Retinal pigment epithelial cell (primary cell): ENCODE measurements at places on chromosomes 7 and 10.

GRCh38 chr7:122942765-122943164 lies 52.7 kb downstream of the TAS2R16 start:
- no peak for DNase-seq

- peak; percentile 22 for DNase-seq
Observed at GRCh38 chr10:67697724-67698131, 1.7 kb upstream of the CTNNA3 start.

DNA sequence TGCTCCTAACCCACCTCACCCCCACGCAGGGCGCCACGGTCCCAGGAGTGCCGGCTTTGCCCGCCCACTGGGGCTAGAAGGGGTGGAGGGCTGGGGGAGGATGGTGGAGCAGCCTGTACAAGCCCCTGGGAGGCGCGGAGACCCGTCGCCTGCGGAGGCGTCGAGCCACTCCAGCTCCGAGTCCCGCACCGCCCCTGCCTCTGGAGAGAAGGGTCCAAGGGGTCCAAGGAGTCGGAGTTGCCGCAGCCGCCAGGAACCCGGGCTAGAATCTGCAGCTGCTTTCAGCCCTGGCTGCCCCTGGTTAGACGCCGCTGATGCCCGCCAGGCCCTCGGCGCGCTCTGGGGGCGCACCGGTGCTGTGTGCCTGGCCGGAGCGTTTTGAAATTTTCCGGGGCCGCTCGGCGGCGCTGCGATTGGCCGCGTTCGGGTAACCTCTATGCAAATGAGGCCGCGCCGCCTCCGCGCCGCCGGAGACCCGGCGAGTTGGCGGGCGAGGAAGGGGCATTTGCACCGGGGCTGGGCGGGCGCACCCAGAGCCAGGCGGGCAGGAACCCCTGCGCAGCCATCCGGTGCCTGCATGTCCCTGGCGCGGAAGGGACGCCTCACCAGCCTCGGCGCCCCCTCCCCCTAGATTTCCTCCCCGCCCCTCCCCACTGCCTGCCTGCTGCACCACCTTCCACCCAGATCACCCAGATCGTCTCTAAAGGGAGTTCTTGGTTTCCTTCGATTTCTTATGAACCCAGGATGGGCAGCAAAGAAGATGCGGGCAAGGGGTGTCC lies at the start of gene HMX2:
Gene HMX2, plus strand, starts transcription at position 502 of the 779 bp plus-strand sequence. Its CDS starts 243 bp downstream, at position 745.
- DNase-seq = no peak

DNA sequence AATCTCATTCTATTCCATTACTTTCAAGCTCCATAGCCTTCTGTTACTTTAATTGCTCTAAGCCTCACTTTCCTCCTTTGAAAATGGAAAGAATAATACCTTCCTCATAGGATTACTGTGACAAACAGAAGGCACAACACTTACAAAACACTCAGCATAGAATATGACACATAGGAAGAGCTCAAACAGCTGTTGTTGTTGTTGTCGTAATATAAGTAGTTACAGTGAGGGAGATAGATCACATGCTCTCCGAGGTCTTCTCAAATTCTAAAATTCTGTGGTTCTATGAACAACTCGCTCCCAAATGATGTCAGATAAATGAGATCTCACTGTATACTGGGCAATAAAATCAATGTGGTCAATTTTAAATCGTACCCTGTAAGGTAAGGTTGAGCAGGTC lies 1049.3 kb upstream of the C7orf33 start:
- no peak for DNase-seq

DNA sequence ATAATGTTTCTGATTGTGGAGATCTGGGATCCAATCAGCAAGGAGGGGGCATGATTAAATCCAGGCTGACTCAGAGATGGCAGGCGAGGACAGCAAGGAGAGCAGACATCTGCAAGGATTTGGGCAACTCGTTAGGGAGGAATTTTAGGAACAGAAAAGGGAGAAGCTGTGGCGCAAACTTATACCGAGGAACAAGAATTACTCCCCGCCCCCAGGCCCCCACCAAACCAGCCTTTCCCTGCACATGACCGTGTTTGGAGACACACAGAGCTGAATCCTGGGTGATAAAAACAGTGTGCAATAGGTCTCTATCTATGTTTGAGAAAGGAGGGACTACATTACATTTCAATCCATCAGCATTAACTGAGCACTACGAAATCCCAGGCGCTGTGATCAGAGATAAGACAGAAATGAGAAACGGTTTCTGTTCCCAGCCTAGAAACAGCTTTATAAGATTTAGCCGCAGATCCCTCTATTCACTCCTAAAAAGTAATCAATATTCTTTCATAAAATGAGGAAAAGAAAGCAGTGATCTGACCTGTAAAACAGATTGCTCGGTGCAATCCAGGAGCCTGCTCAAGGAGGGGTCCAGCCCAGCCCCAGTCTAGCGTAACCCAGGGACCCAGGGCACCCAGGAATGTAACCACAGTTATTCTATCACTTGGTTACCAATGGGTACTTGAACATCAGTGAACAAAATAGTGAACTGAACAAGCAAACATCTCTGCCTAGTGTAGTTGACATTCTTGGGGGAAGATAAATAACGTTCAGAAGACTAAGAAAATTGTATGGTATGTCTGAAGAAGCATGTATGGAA lies 37.2 kb upstream of the RAPGEF5 start:
- DNase-seq = no peak

GRCh38 chr7:66258409-66258808 lies 53.3 kb downstream of the TPST1 start:
- no peak for DNase-seq

- peak; percentile 18 for DNase-seq
Observed at GRCh38 chr7:69067397-69067796, 530.9 kb upstream of the AUTS2 start.

GRCh38 chr10:68899186-68899745 lies 1.8 kb upstream of the DDX50 start:
- DNase-seq = no peak

DNA sequence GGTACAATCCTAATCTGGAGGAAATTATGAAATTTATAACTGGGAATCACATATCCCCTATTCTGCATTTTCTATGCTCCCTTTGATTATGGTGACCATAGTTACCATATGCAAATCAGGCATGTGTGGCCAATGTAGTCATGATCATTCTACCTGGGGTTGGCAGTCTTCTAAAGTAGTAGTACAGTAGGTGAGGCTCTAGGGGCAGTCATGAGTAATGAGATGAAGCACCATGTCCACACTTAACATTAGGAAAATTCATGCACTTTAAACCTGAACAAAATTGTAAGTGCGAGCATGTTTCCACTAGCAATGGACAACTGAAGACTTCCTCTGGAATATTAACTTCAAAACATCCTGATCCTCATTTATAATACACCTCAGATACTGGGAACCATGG lies 545.9 kb downstream of the SUGCT start:
- no peak for DNase-seq

DNA sequence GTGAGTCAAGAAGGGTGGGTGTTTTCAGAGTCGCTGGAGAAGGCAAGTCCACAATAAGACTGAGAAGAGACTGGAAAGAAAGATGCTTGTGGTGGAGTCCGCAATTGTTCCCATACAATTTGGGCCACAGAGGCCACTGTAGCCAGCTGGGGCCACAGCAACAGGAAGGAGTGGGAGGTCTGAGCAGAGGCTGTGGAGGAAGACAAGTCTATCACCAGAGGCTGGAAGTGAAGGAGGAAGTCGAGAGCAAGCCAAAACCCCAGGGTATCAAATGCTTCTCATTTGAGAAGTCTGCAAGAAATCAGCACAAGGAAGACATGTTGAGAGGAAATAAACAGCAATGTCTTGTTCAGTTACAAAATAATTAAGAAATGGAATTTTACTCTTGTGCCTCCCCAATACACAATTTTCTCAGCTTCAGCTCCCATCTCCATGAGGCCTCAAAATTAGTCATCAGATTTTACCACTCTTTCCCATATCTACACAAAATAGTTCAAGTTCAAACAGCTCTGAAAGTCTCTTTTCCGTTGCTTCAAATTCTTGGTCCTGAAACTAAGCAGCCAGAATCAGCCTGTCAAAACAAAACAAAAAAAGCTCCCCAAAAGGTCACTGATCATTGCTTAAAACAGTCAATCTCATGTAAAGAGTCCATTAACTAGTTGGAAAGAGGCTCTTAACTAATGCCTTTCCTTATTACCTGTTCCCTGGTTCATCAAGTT lies 31.6 kb downstream of the SLC16A12 start:
- no peak for DNase-seq

DNA sequence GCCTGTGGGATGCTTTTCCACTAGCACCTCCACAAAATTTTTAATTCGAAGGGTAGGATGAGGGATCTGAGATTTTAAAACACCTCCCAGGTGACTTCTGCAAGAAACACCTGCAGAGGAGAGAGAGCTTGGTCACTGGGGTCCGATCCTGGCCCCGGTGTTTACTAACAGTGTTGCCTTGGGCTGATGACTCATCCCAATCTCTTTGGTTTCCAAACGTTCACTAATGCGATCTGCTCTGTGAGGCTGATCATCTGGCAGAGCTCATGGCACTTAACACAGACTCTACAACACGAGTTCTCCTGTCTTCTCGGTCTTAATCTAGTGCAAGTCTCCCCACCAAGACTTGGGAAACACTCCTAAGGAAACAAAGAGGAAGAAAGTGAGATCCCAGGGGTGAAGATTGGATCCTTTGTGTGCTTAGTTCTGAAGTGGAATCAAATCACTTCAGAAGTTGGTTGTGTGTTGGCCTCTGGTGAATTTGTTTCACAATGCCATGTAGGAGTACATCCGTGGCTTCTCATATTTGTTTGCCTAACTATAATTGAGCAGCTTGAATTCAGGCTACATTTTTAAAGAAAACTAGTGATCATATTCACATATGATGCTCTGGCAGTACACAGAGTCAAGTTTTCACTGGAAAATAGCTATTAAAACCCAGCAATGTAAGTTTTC lies 407.9 kb downstream of the NRG3 start:
- no peak for DNase-seq

DNA sequence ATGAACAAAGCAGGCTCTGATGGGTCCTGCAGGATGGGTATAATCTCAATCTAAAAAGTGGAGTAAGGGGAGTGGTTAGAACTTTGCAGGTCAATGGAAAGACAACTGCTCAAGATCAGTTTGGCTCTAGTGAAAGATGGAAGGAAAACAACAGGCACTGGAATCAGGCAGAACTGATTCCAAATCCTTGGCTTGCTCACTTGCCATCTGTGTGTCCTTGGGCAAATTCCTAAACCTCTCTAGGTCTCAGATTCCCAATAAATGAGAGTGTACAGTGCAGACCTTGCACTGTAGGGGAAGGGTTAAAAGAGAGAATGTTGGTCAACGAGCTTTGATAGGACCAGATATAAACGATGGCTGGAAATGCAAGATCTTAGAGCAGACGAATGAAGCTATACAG lies 186.1 kb upstream of the AOAH start:
- DNase-seq = no peak

DNA sequence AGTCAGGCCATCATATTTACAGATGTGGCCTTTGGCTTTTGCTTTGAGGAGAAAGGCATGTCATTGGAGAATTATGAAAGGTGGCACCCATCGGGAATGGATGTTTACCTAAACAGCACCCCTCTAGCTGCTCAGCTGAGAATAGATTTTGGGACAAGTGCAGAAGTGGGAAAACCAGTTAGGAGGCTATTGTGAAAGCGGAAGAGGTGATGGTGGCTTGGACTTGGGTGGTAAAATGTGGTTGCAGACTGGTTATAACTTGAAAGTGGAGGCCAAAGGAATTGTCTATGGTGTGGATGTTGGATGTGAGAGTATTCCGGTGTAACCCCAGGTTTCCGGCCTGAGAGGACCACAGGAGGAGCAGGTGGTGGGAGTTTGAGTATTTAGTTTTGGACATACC lies 5.2 kb upstream of the SLC12A9 start:
- no peak for DNase-seq

GRCh38 chr10:88707429-88708155 lies 1.5 kb downstream of the LIPK start:
- peak; percentile 15 for DNase-seq

- no peak for DNase-seq
Observed at GRCh38 chr10:550665-551372, 138.6 kb downstream of the DIP2C start.

- no peak for DNase-seq
Observed at GRCh38 chr7:103573479-103574058, 127.6 kb upstream of the SLC26A5 start.

DNA sequence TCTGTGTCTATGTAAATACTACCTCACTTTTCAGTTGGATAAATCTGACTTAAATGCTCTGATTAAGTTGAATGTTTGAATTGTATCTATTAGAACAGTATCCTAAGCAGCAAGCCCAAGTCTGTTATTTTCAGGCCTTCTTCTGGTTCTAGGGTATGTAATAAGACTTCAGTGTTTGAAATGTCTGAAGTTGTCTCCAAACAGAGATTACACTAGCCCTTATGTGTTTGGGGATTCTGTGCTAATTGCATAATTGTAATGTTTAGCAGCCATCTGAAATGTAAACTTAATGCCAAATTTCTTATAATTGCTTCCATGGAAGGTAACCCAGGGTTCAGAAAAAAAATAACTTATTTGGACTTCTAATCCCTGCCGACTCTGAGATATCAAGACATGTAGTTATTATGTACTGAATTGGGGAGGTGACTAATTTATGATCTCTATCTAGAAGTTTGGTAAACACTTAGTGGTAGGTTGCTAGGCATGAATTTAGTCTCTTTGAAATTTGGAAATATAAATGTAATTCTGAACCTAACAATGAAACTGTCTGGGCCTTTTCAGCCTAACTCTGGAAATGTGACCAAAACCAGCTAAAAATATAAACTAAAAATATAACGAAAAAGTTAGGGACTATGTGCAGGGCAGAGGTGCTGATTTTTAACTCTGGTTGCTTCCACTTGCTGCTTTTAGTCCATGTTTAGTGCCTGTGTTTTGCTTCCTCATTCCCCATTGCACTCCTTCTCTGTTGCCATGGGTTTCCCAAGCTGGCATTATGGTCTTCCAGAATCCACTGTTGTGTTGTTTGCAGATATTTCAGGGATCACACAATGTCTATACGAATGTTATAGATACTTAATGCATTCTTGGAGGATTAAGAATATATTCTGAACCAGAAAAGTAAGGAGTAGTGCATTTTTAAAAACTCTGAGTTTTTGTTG lies 54.8 kb downstream of the MCU start:
- no peak for DNase-seq

- DNase-seq = no peak
Observed at GRCh38 chr10:20091698-20092097, 275.5 kb downstream of the PLXDC2 start.

GRCh38 chr7:91323626-91324158 lies 59.5 kb downstream of the FZD1 start:
- DNase-seq = no peak

DNA sequence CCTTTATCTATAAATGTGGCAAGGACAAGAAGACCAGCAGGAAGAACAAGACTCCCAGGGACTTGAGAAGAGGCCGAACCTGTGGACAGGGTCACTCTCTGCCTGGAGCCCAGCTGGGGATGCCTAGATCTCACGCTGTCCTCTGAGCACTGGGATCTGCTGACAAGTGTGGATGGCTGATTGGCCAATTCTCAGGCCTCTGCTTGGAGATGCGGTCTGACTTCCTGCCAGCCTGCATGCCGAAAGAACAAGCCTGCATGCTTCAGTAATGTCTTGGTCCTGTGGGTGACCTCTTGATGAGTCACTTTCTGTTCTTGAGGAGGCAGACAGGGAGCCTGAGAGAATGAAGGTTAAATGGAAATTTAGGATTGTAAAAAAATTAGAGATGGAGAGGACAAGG lies 84.7 kb downstream of the TMEM178B start:
- DNase-seq = peak; percentile 77
